MG63 (cell line): ENCODE measurements at places on chromosomes 2 and 18. TPM values are rescaled to one million over a fixed set of nuclear protein-coding genes. Genes with fewer than 3 reads are reported as not detected.

DNA sequence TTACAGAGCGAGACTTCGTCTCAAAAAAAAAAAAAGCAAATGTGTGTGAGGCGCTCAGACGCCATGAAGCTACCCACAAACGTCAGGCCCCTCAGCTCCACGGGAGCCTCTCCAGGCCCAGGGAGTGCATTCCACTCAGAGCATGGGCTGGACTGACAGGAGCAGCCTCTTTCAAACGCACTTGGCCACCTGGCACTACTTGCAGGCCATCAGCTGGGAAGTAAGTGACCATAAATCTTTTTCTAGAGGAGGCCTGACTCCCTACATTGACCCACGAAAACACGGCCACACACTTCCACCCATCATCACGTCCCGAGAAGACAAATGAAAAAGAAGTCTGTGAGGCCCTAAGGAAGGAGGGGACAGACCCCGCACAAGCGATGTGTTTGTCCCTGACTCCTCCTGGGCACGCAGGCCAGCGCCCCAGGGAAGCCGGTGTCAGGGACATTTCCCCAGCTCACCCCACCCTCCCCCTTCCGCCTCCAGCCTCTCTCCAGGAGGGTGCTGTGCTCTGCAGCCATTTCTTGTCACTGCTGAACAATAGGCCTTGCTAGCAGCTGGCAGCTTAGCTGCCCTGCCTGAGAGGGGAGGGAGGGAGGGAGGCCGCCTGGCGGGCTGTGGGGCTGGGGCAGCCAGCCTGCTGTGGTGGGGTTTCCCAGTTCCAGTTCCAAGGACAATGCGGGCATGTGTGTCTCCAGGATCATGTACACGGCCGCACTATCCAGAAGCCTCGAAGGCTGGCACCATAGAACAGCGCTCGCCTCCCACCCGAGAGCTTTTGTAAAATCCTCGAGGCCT, 26.6 kb downstream of the SERTAD2 start:
- DNase-seq = no peak

- no peak for DNase-seq
Measured at GRCh38 chr18:69717586-69717985, 230.1 kb downstream of the CD226 start.

Gene SNORC
- 1.1 and 4.1 TPM in 2 replicates for total RNA-seq

GRCh38 chr2:96074156-96074555, 39.4 kb upstream of the GPAT2 start:
- no peak for DNase-seq

Gene AKAIN1
- total RNA-seq = not detected in 2 replicates

GRCh38 chr2:106096299-106097037, 97.6 kb downstream of the UXS1 start:
- DNase-seq = no peak

DNA sequence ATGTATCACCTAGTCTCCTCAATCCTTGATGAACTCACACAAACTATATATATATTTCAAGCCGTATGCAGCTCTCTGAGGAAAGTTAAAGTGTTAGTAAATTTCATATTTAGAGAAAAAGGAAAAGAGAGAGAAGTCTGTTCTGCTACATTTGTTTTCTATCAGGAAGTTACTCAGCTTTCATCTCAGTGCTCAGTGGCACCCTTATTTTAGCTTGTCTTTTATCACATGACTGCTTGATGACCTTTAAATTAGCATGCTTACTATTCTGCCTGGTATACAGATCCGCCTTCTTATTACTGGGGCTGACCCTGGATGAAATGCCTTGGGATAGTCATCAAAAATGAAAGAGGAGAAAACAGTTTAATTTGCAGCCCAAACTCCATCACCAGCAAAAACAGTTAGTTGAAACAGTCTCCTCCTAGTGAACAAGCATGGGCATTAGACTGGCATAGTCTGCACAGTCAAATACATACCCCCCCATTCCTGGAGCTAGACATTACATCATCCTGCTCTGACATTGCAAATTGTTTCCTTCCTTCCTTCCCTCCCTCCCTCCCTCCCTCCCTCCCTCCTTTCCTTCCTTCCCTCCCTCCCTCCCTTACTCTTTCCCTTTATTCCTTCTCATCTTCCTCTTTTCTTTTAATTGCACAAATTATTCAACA, 215.7 kb downstream of the TMEM182 start:
- no peak for DNase-seq
